ENCODE measurements at places on chromosomes 4 and X. TPM values are rescaled to one million over a fixed set of nuclear protein-coding genes. Genes with fewer than 3 reads are reported as not detected.

P2RY10 gene
- total RNA-seq = not detected

F8A2 gene
- total RNA-seq = not detected

CLDN22 gene
- total RNA-seq = not detected

UGT2A1 gene
- total RNA-seq = 0.27 TPM

FABP2 gene
- not detected for total RNA-seq

FRG2 gene
- total RNA-seq = not detected

C4orf17 gene
- total RNA-seq = not detected

PJA1 gene
- total RNA-seq = 18.7 TPM

HNRNPD gene
- 44.3 TPM for total RNA-seq

DMRTC1 gene
- not detected for total RNA-seq

EPGN gene
- total RNA-seq = 0.09 TPM

Data from endothelial cell of coronary artery (primary cell).